Neural cell (in vitro differentiated cells): ENCODE measurements at places on chromosomes 12 and 14. TPM values are rescaled to one million over a fixed set of nuclear protein-coding genes. Genes with fewer than 3 reads are reported as not detected.

Gene SLCO1B1
- polyA plus RNA-seq: not detected in 2 replicates

Gene JPH4
- polyA plus RNA-seq: 68.2 and 76.9 TPM in 2 replicates

Gene IRAK3
- 0.31 and 0.70 TPM in 2 replicates for polyA plus RNA-seq

Gene CLEC2A
- polyA plus RNA-seq: not detected in 2 replicates

Gene C1S
- 4.9 and 12.6 TPM in 2 replicates for polyA plus RNA-seq

Gene IL22
- polyA plus RNA-seq: not detected in 2 replicates

Gene PLBD2
- polyA plus RNA-seq: 4.8 and 6.7 TPM in 2 replicates

Gene C14orf180
- polyA plus RNA-seq: not detected in 2 replicates

Gene SLCO1B3
- polyA plus RNA-seq: not detected in 2 replicates

Gene KLRD1
- 0.28 and 0.52 TPM in 2 replicates for polyA plus RNA-seq

Gene FAIM2
- polyA plus RNA-seq: 4.0 and 5.3 TPM in 2 replicates

Gene PDE3A
- polyA plus RNA-seq: 0.56 and 0.94 TPM in 2 replicates

Gene ANO4
- polyA plus RNA-seq: 10.1 and 11.1 TPM in 2 replicates

Gene SLC10A1
- not detected in 2 replicates for polyA plus RNA-seq

Gene MIP
- polyA plus RNA-seq: not detected in 2 replicates

Gene STAB2
- polyA plus RNA-seq: not detected in 2 replicates

Gene APOF
- not detected in 2 replicates for polyA plus RNA-seq

Gene RNU4-1
- under 0.01 TPM in 1 of 2 replicates, not detected in the other for polyA plus RNA-seq

Gene CDK2
- polyA plus RNA-seq: 2.3 and 2.6 TPM in 2 replicates

Gene PRPH
- polyA plus RNA-seq: not detected in 2 replicates

Gene CMKLR1
- 0.06 TPM in 1 of 2 replicates, not detected in the other for polyA plus RNA-seq

Gene SEL1L
- polyA plus RNA-seq: 36.0 and 39.7 TPM in 2 replicates

Gene HPD
- not detected in 2 replicates for polyA plus RNA-seq

Gene COX8C
- polyA plus RNA-seq: not detected in 2 replicates

Gene YARS2
- polyA plus RNA-seq: 25.6 and 26.5 TPM in 2 replicates

Gene KRT86
- polyA plus RNA-seq: not detected in 2 replicates

Gene FKBP11
- polyA plus RNA-seq: 24.5 and 24.9 TPM in 2 replicates

Gene TESPA1
- not detected in 2 replicates for polyA plus RNA-seq

Gene B4GALNT3
- 5.1 and 6.7 TPM in 2 replicates for polyA plus RNA-seq

Gene IKZF4
- 4.8 and 5.0 TPM in 2 replicates for polyA plus RNA-seq

Gene TFCP2
- 27.0 and 28.6 TPM in 2 replicates for polyA plus RNA-seq

Gene SCYL2
- polyA plus RNA-seq: 80.9 and 101 TPM in 2 replicates

Gene ARL1
- 32.3 and 33.0 TPM in 2 replicates for polyA plus RNA-seq

Gene SLC6A15
- 11.4 and 13.3 TPM in 2 replicates for polyA plus RNA-seq

Gene C14orf39
- 0.12 TPM in 1 of 2 replicates, not detected in the other for polyA plus RNA-seq

Gene ATP23
- 5.7 and 13.3 TPM in 2 replicates for polyA plus RNA-seq

Gene B4GALNT1
- polyA plus RNA-seq: 99.9 and 152 TPM in 2 replicates

Gene OR6C2
- not detected in 2 replicates for polyA plus RNA-seq

Gene DHRS2
- polyA plus RNA-seq: 1.3 and 2.1 TPM in 2 replicates

Gene PLXNC1
- 75.6 and 76.3 TPM in 2 replicates for polyA plus RNA-seq

Gene LMO3
- 38.8 and 42.8 TPM in 2 replicates for polyA plus RNA-seq

Gene LRCOL1
- polyA plus RNA-seq: not detected in 2 replicates

Gene CD163L1
- polyA plus RNA-seq: 0.62 TPM in 1 of 2 replicates, not detected in the other

Gene HOXC6
- polyA plus RNA-seq: not detected in 2 replicates

Gene TAS2R14
- 13.5 and 14.9 TPM in 2 replicates for polyA plus RNA-seq

Gene KERA
- polyA plus RNA-seq: not detected in 2 replicates

Gene TMPRSS12
- not detected in 2 replicates for polyA plus RNA-seq

Gene TPH2
- 0.12 and 0.33 TPM in 2 replicates for polyA plus RNA-seq

Gene ANO2
- 1.6 and 1.8 TPM in 2 replicates for polyA plus RNA-seq

Gene XPOT
- 46.7 and 50.8 TPM in 2 replicates for polyA plus RNA-seq

Gene RNASE3
- polyA plus RNA-seq: not detected in 2 replicates
